ENCODE measurements at places on chromosomes 2 and 18.

- DNase-seq: peak; percentile 37
- no peaks in the 10 kb centered on the region for H3K36me3 ChIP-seq
- peaks cover 21% of the 10 kb centered on the region for H3K4me1 ChIP-seq
- peaks cover 68% of the 10 kb centered on the region for H3K27me3 ChIP-seq
These were observed 222.9 kb downstream of the ZBTB7C start for GRCh38 chr18:48186131-48186766.

- DNase-seq: no peak
- no peaks in the 10 kb centered on the region for H3K27me3 ChIP-seq
- H3K4me1 ChIP-seq: peaks cover 8% of the 10 kb centered on the region
- H3K36me3 ChIP-seq: no peaks in the 10 kb centered on the region
These were observed 523.9 kb upstream of the MEX3C start for GRCh38 chr18:51721388-51721787.

DNA sequence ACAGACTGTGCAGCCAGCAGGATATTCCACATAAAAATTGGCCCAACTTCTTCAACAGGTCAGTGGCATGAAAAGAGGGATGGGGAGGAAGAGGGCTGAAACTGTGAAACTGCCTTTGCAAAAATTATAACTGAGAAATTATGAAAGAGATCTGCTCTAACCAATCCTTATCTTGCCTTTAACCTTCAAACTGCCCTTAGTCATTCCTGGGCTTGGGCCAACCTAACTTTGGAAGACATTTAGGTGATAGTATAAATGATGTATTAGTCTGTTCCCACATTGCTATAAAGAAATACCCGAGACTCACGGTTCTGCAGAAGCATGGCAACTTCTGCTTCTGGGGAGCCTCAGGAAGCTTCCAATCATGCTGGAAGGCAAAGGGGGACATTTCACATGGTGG lies 74.5 kb downstream of the RPL31 start:
- no peak overlapping the region for H3K27ac ChIP-seq
- H3K4me1 ChIP-seq: no peaks in the 10 kb centered on the region
- no peak overlapping the region for H3K4me3 ChIP-seq
- DNase-seq: no peak

GRCh38 chr2:85327160-85327821 lies 498 bp downstream of the TGOLN2 start:
- peaks cover 41% of the 10 kb centered on the region for H3K4me1 ChIP-seq
- H3K27me3 ChIP-seq: no peaks in the 10 kb centered on the region

- peak overlapping the region; percentile 92 for H3K4me3 ChIP-seq
- peak; percentile 29 for DNase-seq
- H3K36me3 ChIP-seq: no peaks in the 10 kb centered on the region
- peaks cover 30% of the 10 kb centered on the region for H3K4me1 ChIP-seq
These were observed 468 bp upstream of the SATB2 start for GRCh38 chr2:199458009-199458805.

DNA sequence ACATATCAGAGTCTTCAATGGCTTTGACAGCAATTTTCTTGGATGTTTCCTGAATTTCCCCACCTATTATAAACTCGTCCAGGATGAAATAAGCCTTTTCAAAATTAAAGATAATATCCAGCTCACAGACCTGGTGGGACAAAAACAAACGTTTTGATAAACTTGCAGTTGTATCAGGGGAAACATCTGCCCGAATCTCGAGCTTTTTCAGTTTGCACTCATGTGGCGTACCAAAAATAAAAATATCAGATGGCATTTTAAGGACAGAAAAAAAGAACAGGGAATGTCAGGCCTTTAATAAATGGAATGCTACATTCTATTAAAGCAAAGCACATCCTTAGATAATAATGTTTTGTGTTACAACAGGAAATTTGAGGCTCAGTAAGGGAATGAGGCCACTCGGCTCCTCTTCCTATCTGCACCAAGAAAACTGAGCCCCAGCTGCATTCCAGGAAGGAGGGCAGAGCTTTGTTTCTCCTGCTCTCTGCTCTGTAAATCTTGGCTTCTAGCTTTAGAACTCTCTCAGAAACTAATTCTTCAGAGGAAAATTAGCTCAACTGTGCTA lies 72.1 kb downstream of the AP1S3 start:
- no peak overlapping the region for H3K4me3 ChIP-seq
- no peaks in the 10 kb centered on the region for H3K36me3 ChIP-seq
- peaks cover 6% of the 10 kb centered on the region for H3K4me1 ChIP-seq
- no peak overlapping the region for H3K27ac ChIP-seq
- H3K27me3 ChIP-seq: no peaks in the 10 kb centered on the region

DNA sequence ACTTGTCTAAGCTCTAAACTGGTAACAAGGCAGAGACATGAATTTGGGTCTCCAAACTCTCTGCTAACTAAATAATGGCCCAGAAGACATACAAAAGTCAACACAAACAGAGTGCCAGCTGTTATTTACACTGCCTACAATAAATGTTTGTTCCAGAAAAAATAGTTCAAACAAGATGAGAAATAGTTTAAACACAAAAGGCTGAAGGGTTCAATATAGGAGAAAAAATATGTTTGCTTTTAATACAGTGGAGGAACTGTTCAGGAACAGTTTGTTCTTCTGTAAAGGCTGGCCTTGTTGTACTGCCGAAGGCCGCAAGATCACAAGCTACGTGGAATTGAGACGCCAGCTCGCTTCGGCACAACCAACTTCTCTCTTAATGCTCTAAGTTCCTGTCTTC lies 74.6 kb downstream of the AFF3 start:
- DNase-seq: no peak
- no peak overlapping the region for H3K4me3 ChIP-seq
- H3K27ac ChIP-seq: no peak overlapping the region
- H3K27me3 ChIP-seq: no peaks in the 10 kb centered on the region
- peaks cover 13% of the 10 kb centered on the region for H3K4me1 ChIP-seq

- peaks cover 26% of the 10 kb centered on the region for H3K4me1 ChIP-seq
- no peak overlapping the region for H3K27ac ChIP-seq
- no peaks in the 10 kb centered on the region for H3K27me3 ChIP-seq
- H3K4me3 ChIP-seq: no peak overlapping the region
These were observed 58.4 kb upstream of the PPP1CB start for GRCh38 chr2:28693223-28693622.

DNA sequence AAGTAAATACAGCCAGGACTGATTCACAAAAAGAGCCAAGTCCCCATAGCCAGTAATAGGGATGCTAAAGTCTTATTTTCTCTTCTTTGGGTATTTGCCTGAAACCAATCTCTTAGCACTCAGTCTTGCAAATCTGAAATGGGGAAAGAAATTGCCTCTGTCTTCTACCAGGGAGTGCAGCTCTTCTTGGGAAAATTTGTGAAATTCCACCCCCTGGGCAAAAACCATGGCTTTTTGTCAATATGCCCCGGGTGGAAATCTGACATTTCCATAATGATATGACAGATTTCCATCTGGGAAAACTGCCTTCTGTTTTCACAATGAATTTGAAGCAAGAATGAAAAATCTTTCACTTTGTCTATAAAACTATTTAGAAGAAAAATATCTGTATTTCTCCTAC lies 628.1 kb downstream of the BCL11A start:
- DNase-seq: no peak
- peaks cover 3% of the 10 kb centered on the region for H3K36me3 ChIP-seq
- peaks cover 10% of the 10 kb centered on the region for H3K4me1 ChIP-seq
- no peak overlapping the region for H3K4me3 ChIP-seq
- no peak overlapping the region for H3K27ac ChIP-seq
- H3K27me3 ChIP-seq: no peaks in the 10 kb centered on the region

Measured in neural crest cell (in vitro differentiated cells).